Glutamatergic neuron (in vitro differentiated cells): ENCODE measurements at places on chromosomes 13 and 19.
A peak's percentile ranks its signal among the peaks of the same experiment; 100 is the strongest.

GRCh38 chr13:47426126-47426849 is 529.4 kb upstream of the HTR2A start:
- DNase-seq = no peak

DNA sequence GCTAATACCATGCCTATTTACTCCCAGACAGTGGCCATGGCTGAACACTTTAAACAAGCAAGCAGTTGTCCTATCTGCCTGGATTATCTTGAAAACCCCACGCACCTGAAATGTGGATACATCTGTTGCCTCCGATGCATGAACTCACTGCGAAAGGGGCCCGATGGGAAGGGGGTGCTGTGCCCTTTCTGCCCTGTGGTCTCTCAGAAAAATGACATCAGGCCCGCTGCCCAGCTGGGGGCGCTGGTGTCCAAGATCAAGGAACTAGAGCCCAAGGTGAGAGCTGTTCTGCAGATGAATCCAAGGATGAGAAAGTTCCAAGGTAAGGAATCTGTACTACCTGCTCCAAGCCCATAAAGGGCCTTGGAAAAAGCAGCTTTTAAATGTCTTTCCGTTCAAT is 8.6 kb downstream of the RFPL4AL1 start:
- no peak for DNase-seq

- no peak for DNase-seq
These were observed 340.6 kb downstream of the KCNRG start for GRCh38 chr13:50355797-50356196.

GRCh38 chr19:33758541-33759013 is 38.1 kb upstream of the KCTD15 start:
- DNase-seq = peak; percentile 54

DNA sequence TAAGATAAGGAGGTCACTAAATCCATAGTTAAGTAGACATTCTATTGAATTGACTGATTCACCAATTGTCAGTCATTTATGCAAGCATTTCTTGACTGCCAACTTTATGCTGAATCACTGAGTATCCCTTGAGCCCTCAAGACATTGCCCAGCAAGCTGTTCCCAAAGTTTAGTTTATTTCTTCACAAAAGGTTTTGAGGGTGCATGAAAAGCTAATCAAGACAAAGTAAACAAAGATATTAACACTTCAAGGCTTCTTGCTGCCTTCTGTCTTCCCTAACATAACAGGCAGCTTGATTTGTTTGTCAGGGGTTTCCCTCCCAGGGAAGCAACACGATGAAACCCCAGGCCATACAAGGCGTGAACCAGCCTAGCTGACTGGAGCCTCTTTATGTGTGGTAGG is 374.4 kb downstream of the SPRY2 start:
- DNase-seq = no peak

DNA sequence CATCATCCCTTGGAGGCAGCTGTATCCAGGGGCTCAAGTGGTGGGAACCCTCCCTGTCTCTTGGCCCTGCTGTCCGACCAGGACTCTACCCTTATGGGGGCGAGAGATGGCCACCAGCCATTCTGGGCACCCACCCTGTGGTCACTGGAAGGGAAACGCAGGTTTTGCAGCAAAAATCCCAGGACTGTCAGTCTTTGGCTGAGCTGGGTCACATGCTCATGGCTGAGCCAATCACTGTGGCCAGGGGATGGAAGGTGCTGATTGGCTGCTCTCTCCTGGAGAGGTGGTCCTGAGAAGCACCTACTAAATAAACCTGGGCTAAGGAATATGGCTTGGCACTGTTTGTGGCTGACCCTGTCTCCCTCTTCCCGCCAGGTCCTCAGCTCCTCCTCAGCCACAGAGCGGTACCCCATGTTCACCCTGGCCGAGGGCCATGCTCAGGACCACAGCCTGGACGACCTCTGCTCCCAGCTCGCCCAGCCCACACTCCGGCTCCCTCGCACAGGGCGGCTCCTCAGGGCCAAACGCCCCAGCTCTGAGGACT is 8.9 kb downstream of the ATG4D start:
- no peak for DNase-seq

DNA sequence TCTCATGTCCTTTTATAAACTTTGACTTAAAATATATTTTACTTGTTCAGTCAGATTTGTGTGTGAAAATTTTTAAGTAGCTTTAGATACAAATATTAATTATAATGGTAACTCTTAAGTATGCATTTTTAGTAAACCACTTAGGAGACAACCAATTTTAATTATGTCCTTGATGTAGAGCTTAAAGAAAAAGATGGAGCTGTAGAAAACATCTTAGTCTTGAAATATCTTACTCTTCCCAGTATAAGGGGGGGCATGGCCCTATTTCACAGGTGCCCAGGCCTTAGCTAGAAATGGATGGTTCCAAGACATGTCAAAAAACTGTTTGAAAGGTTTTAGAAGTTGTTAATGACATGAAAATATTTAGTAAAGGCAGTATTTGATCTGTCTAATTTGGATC is 43.4 kb upstream of the CEACAM21 start:
- DNase-seq = no peak

- no peak for DNase-seq
These were observed 6.1 kb upstream of the CLEC4G start for GRCh38 chr19:7738023-7738422.

DNA sequence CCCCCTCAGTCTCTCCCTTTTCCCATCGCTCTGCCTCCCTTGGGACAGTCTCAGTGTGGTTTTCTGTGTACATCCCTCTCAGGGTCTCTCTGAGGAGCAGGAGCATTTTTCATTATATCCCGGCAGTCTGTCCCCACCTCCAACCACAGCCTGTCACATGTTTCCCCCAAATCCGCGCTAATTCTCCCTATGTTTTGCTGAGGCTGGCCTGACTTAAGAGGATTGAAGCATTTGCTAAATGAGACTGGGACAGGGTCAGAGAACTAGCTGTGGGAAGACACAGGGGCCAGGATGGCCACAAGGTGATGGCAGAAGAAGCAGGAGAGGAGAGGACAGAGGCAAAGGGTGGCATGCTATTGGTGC is 5.5 kb downstream of the TPRX1 start:
- DNase-seq = no peak

- peak; percentile 58 for DNase-seq
These were observed 927 bp downstream of the COL4A2 start for GRCh38 chr13:110307767-110308655.

DNA sequence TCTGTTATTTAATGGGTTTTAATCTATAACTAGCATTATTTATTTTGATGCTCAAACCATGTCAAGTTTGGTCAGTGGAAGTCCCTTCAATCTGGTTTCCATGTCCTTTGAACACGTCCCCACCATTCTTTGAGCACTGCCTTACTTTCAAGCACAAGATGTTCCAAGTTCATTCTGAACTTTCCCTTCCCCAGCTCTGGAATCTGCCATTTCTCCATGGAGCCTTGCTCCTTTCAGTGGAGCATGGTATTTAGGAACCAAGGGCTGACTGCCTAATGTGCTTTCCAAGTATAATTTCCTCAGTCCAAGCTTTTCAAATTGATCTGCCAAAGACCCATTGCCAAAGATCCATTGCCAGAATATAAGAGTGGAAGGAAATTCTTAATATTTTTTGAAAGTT is 1.1 kb upstream of the ZNF546 start:
- DNase-seq = no peak

- DNase-seq = no peak
These were observed 19.3 kb upstream of the CEACAM20 start for GRCh38 chr19:44548736-44549135.

- DNase-seq = no peak
These were observed 120.8 kb downstream of the SOX1 start for GRCh38 chr13:112187527-112188297.

DNA sequence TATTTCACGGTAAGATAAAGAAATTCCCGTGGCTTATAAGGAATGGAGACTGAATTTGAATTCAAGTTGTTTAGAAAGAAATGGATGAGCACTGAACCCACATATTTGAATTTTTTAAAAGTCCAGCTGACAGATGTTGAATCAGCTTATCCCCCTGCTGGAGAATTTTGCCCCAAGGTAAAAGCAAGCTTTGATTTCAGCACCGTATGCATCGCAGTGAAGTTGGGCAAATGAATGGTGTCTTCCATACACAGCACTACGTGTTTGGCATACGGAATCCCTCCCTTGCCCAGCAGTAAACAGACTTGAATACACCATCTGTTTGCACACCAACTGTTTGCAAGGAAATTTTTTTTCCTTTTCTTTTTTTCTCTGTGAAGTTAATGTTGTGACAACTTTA is 77.5 kb upstream of the PEG3 start:
- DNase-seq = no peak

GRCh38 chr19:9151367-9151766 is 11.2 kb downstream of the ZNF317 start:
- no peak for DNase-seq

- DNase-seq = peak; percentile 91
These were observed 8.1 kb upstream of the SEMA6B start for GRCh38 chr19:4567584-4568071.

GRCh38 chr19:35693835-35694599 is 10.3 kb upstream of the ZBTB32 start:
- peak; percentile 88 for DNase-seq
